ENCODE measurements at places on chromosomes 5 and 9.

GRCh38 chr5:150428106-150428876, 15.6 kb upstream of the CD74 start:
- DNase-seq: no peak

DNA sequence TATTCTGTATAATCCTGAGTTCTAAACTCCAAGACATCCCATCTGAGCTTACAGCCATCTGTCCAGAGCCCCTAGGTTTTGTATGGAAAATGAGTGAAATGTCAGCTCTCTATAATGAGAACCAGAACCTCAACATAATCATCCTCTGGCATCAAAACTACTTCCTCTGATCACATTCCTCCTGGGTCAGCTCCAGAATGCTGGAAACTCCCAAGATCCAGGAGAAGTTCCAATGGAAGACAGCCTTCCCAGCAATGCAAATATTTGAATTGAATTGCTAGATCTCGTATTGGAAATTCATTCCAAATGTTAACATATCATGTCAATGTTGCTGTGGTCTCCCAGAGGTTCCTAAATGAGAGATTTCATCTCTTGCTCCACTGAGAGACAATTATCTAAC, 23.8 kb downstream of the C9 start:
- DNase-seq: no peak

DNA sequence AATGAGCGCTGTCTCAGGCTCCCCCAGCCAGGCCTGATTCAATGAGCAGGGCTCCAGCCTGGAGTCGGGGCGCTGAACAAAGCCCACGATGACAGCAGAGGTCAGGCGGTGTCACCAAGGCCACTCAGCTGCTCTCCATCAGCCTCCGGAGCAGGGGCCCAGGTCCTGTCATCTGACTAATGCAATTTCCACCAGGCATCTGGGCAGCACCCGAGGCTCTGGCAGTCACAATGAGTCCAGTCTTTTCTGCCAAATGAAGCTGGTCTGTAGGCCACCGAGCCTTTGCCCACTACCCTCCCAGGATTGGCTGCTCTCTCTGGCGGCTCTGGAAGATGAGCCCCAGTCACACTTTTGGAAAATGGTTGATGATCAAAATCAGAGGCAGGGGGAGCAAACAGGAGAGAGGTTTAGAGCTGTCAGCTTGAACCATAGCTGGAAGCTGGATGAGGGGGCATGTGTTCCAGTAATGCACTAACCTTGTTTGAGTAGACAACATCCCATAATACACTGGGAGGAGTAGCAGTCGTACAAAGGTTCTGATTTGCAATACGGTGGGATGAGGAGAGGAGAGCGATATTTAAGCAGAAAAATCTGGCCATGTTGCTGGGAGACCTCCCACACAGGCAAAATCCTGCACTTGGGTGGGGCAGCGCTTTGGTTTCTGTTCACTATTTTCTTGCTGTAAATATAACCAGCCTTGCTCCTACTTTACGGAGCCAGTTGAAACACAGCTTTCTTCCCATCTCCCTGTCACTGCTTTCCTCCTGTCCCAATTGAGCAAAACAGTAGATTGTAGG, 306.4 kb upstream of the PANK3 start:
- no peak for DNase-seq

DNA sequence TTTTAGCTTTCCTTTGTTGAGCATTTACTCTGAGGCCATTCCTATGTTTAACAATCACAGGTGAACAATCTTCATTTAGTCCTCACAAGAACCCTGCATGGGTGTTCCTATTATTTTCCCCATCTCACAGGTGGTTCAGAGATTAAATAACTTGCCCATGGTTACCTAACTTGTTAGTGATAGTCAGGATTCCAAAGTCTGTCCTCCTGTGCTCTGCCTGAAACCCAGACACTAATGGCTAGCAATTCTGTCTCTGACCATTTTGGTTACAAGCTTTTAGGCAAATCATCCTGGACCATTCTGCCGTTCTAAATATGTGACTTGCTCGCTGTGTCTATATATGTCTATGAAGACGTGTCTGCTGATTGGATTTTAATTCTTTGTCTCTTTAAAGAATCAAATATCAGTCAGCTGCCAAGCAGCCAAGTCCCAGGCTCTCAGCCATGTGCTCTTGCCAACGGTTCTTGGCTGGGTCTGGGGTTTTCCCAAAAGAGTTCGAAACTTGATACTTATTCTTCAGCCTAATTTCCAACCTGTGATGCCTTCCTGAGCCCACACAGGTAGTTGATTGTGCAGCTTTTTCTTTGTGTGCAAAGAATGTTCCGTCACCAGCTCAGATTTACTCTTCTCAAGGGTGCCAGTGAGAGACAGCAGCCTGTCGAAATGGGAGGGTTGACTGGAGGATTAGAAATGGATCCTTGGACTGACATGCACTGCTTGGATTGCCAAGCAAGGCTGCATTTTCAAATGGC, 121.7 kb downstream of the NREP start:
- no peak for DNase-seq

DNA sequence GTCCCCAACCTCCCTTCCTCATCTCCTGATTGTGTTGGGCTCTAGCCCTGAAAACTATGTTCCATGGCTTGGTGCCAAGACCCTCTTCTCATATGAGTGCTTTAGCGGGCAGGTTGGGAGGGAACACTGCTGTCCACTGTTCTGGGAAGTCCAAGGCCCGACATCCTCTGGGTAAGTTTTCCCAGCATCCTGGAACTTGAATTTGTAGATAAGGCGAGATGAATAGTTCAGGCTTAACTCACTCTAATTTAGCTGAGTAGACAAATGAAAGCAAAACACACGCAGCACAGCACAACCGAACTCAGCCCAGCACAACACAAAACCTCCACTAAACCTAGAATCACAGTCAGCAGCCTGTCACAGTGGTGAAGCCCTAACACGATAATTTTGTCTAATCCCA, 95.3 kb upstream of the SLC28A3 start:
- DNase-seq: no peak

GRCh38 chr9:69919461-69920061, 98.9 kb downstream of the CFAP95 start:
- no peak for DNase-seq

GRCh38 chr9:137955224-137955570, 77.6 kb downstream of the CACNA1B start:
- no peak for DNase-seq

All from CD4-positive, alpha-beta T cell (primary cell).